ENCODE measurements at places on chromosomes 13 and 19. TPM values are rescaled to one million over a fixed set of nuclear protein-coding genes. Genes with fewer than 3 reads are reported as not detected.

The NFILZ gene
- total RNA-seq, result not detected

- peak; percentile 87 for DNase-seq
Observed at GRCh38 chr13:113724780-113725315, 34.2 kb upstream of the TMEM255B start.

DNA sequence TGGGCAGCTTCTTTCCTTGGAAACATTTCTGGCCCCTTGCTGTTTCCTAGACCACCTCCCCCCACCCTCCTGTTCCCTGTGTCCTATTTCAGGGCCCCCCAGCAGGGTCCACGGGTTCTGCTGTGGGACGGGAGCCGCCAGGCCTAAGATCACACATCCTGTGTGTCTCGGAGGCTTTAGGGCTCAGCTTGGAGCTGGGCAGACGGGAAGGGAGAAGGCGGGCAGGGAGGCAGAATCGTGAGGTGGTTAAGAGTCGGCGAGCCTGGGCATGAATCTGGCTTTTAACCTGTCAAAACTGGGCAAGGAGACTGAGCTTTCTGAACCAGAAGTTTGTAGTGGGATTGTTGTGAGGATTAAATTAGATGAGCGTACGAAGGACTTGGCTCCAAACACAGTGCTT is 4.8 kb downstream of the KCNC3 start:
- DNase-seq, result no peak

The CBARP gene
- 0.46 TPM for total RNA-seq

GRCh38 chr19:16260160-16260811 is 62.6 kb downstream of the AP1M1 start:
- DNase-seq, result no peak

DNA sequence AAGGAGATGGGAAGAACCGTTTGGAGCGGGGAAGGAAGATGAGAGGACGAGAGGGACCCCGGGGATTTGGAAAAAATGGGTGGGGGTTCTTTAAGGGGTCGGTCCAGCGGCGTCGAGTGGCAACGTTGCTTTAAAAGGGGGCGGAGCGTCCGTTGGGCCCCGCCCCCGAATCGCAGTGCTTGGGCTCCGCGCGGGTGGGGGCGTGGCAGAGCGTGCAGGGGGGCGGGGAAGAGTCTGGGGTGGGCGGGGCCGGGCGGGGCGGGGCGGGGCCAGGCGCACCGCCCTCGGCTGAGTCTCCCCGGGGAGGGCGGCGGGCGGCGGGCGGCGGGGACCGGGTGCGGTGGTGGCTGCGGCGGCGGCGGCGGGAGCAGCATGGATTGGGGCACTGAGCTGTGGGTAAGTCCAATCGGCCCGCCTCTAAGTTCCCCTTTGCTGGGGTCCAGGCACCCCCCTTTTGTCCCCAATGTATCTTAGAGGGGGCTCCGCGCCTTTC is at the start of gene TRIP10:
TSS of gene TRIP10 (plus strand) at position 291 of the 493 bp plus-strand sequence. CDS start at position 373, 82 bp downstream.
- DNase-seq, result peak; percentile 81

DNA sequence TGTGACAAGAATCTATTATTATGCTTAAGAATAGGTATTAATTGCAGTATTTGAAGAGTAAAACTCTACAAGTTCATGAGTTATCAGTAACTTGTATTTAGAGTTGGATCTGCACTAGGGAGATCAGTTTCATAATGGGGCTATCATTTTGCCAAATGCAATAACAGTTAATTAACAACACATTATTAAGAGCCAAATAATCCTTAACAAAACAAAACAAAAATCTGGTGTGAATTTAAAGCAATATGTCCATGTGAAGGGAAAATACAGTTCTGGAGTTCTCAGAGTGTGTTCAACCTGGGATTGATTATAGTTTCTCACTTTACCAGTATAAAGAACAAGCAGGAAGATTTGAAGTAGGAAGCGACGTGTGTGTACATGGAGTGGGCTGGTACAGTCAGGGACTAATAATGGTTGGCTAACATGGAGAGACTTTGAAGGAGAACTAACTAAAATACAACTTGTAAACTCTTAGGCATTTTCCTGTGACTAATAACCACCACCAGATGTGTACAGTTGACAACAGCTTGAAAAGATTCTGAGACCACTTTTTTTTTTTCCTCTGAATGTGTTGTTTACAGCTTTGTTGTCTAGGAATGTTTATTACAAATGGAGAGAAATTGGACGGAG is 58.5 kb downstream of the POSTN start:
- DNase-seq, result no peak

- DNase-seq, result no peak
Observed at GRCh38 chr13:80603351-80603750, 262.4 kb upstream of the SPRY2 start.

GRCh38 chr13:27374126-27374613 is 50.2 kb upstream of the GTF3A start:
- no peak for DNase-seq

The ZNF90 gene
- 19.6 TPM for total RNA-seq

DNA sequence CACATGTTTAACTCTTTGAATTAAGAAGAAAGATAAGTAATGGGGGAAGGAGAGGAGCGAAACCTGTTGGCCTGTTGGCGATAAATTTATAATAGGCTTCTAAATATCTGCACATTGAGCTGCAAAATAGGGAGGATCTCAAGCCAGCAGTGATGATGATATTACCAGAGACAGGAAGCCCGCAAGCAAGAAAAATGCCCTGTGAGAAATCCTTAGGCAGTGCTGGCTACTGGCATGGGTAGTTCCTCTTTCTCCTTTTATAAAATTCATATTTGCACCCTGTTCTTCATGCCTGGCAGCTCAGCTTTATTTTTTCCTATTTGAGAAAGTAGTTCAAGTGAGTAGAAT is 858 bp upstream of the USP12 start:
- DNase-seq, result no peak

The CYP2S1 gene
- 0.32 TPM for total RNA-seq

DNA sequence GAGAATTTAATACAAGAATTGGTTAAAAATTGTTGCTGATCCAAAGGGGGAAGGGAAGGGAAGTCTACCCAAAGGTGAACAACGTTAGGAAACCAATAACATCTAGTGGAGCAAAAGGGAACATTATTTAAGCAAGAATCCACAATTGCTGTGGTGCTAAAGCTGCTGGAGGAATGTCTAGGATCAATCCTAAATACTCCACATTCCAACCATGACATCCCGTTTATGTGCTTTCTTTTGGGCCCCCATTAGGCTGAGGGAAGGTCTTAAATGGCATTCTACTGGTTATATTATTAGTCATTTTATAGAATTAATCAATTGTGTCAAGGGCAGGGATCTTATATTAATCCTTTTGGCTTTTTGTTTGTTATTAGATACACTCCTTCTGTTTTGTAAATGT is 39.9 kb upstream of the VWA8 start:
- DNase-seq, result no peak

The P2RY11 gene
- total RNA-seq, result 57.8 TPM

DNA sequence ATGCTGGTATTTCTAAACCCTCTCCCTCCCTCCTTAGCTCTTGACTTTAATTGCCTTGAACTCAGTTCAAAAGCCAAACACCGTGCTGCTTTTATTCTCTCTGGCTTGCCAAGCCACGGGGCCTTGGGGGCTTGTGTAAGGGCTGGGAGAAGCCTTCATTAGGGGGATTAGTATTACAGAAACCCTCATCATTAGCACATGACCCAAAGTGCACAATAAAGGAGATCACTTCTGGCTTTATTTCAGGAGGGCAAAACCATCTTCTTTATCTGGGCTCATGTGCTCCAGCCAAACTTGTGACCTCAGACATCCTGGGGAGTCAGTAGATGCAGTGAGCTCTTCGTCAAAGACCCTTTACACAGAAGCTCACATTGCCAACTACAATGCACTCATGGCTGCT is at the start of gene DCT:
TSS of gene DCT (minus strand) at position 67 of the 400 bp plus-strand sequence. CDS start 427 bp downstream, outside the sequence.
- no peak for DNase-seq
